NCI-H1436 treated with DMSO at 0.1 percent for 48 hours (cell line): ENCODE measurements at places on chromosomes 12 and 14.
A peak's percentile ranks its signal among the peaks of the same experiment; 100 is the strongest.

DNA sequence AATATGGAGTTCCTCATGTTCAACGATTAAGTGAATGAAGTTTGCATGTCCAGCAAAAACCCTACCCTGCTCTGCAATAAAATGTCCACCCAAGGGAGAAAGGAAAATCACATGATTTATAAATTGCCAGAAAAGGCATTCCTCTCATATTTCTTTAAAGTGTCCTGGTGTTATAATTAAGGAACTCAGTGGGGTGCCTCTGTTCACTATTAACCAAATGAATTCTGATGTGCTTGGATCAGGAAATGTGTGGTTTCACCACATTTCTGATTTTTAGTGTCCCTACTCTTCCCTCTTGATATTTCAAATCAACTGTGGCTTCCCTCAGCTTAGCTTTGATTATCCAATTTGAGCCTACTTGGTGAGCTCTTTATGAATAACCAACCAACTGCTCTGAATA is 208.1 kb downstream of the PHLDA1 start:
- DNase-seq: no peak

GRCh38 chr14:31440280-31440679 is 17.0 kb downstream of the DTD2 start:
- no peak for DNase-seq

DNA sequence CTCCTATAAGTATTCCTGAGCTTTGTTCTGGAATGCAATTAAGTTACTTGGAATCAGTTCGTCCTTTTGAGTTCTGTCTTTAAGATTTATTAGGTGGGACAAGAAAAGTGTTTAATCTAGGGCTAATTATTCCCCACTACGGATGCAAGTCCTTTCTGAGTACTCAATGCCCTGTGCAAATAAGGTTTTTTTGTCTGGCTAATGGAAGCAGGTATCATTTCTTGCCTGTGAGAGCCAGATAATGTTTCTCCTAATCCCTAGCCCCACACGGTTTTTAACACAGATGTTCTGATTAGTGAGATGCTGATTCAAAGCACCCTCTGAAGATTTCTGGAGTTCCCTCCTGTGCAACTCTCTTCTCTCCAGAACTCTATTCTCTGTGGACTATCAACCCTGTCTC is 296.6 kb upstream of the PRICKLE1 start:
- DNase-seq: no peak

DNA sequence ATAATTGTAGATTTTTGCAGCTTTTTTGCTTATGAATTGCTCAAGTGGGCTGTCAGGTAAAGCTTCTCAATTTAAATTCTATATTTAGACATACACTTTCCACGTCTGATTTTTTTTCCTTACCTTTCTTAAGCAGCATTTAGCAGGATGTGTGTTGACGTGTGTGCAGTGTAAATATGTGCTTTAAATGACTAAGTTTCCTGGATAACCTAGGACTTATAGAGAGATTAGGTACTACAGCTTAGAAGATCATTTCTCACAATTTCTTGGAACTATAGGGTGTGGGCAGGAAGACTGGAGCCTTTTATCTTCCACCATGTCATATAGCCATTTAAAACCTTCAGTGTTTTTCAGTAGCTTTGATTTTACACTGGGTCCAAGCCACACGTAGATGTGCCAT is 263.5 kb downstream of the NOVA1 start:
- no peak for DNase-seq

DNA sequence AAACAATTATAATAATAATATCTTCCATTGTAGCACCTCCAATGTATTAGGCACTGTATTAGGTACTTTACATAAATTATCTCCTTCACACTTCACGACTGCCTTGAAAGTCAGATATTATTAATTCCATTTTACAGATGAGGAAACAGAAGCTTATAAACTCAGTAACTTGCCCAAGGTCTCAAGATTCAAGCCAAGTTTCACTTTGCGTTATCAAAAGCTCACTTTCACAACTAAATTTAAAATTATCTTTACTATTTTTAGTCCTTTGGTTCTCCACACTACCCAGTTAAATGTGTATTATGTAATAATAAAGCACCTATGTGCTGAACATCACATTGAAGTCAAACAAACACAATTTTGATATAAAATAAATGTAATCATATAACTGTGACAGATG is 55.8 kb downstream of the NUMB start:
- no peak for DNase-seq

DNA sequence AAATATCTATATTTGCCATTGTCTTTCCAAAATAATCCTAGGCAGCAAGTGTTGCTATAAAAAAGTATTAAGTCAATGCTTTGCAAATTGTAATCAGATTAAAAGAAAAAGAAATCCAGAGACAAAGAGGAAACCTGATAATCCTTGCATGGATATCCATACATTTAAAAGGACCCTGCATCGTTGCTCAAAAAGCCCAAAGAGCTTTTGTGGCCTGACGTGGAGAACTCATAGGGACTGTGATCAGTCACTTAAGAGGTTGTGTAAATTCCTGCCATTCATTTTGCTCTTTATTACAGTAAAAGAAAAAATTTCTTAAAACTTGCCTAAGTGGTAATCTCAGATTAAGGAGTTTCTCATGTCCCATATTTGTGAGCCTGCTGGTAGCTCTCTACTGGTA is 392.6 kb downstream of the C12orf75 start:
- DNase-seq: no peak

DNA sequence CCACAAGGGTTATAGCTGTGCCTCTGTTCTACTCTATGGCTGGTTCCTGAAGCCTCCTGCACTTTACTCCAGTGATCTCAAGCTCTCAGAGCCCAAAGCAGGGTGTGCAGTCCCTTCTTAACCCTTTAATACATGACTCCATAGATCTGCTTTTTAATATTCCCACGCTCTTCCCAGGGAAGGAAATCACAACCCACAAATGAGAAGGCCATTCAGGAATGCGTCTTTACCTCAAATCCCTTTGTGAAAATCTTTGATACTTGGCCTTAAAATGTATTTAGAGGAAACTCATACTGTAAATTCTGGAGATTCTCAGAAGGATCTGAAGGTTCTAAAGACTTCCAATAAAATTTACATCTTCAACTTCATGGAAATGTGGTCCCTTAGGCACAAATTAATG is 17.0 kb downstream of the NID2 start:
- no peak for DNase-seq

DNA sequence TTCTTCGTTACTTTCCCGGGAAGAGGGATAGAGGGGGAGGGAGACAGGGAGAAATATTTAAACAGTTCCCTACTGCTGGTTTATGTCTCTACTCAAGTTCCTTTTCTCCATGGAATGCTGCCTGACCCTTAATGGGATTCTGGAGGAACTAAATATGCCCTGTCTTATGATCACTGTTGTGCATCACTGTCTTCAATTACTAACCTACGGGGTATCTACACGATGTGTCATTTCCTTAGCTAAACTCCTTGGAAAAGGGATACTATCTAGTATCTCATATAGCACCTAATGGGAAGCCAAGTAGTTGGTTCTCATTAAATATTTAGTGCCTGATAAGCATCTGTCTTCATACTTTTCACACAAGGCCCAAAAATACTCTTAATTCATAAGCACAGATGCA is 37.5 kb upstream of the FBLN5 start:
- no peak for DNase-seq

DNA sequence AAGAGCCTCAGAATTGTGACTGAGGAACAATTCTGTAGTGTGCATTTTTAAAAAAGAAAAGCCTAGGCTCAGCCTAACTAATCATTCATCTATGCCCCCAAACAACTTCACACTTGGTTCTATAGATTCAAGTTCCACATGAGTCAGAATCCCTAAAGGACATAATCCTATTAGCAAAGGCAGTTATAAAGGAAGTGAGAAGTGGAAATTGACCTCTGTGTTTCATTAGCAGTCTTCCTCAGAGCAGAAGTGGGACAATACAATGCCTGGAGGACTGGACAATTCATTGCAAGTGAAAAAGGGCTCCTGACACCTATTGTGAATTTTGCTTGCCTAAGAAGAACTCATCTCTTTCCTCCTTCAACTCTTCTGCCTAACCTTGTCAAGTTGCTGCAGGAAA is 222.3 kb downstream of the PTPRO start:
- no peak for DNase-seq

DNA sequence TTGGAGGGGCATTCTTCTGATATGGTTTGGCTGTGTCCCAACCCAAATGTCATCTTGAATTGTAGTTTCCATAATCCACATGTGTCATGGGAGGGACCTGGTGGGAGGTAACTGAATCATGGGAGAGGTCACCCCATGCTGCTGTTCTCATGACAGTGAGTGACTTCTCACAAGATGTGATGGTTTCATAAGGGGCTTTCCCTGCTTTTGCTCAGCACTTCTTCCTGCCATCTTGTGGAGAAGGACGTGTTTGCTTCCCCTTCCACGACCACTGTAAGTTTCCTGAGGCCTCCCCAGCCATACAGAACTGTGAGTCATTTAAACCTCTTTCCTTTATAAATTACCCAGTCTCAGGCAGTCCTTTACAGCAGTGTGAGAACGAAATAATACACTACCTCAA is 382.4 kb downstream of the VRK1 start:
- no peak for DNase-seq

DNA sequence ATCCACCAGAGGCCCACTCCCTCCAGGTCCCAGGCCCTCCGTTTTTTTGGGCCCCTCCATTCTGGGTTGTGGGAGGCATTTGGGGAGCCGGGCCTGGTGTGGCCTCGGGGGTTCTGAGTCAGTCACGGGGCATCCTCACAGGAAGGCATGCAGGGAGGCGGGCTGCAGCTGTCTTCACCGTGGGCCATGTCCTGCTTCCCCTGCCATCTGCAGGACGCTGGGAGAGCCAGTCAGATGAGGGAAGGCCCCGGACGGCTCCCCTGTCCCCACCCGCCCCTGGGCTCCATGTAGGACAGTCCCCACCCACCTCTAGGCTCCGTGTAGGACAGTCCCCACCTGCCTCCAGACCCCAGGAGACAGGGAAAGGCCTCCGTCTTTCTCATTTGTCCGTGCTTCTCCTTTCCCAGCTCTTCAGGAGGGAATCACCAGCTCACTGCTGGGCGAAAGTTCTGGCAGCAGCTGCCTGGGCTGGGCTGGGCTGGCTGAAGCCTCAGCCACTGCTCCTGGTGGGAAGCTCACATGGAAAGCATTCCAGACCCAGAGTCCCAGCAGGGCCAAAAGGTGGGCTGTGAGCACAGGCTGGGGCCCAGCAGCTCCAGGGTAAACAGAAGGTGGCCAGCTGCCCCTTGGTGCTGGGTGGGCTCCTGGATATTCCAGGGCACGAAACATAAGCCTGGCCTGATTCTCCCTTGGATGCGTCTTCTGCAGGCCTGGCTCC is 217.8 kb downstream of the KIF26A start:
- no peak for DNase-seq

DNA sequence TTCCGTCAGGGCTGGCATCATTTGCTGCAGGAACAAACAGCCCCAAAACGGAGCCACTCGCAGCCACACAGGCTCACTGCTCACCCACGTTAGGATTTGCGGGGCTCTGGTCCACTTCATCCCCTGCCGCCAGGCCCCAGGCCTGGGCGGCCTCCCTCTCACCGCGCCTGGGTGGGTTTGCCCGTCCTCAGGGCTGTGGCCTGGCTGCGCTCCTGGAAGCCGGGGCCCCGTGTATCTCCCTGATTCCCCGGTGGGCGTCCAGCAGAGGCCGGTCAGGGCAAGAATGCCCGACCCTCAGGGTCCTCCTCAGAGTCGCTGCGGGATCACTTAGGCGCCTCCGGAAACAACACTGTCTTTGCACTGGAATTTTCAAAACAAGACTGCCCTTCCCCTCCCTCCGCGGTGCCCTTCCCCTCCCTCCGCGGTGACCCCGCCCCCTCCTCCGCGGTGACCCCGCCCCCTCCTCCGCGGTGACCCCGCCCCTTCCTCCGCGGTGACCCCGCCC is 15.7 kb upstream of the FBRSL1 start:
- no peak for DNase-seq

- DNase-seq: no peak
Measured at GRCh38 chr14:64303471-64303917, 9.3 kb upstream of the ESR2 start.

DNA sequence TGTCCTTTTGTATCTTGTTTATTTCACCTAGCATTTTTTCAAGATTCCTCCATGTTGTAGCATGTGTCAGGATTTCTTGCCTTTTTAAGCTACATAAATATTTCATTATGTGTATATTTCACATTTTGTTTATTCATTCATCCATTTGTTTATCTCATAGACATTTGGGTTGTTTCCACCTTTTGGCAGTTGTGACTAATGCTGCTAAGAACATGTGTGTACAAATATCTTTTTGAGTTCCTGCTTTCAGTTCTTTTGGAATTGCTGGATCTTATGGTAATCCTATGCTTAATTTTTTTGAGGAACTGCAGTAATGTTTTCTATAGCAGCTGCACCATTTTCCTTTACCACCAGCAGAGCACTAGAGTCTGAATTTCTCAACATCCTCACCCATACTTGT is 62.4 kb downstream of the SCN8A start:
- DNase-seq: no peak

- DNase-seq: no peak
Measured at GRCh38 chr14:24329736-24330135, 5.1 kb downstream of the ADCY4 start.

DNA sequence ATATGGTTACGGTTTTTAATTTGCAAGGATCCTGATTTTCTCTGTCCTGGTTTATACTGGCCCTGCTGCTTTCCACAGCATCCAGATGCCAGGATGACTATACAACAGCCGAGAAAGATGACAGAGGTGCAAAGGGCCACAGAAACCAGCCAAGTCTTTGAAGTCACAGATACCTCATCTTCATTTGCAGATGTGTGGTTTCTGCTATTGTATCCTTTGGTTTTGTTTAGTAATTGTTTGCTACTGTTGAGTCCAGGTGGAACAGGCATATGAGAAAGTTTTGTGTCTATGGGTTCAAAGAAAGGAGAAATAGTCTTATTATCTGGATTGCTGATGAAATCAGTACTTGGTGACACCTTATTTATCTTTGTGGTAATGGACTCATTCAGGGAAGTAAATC is 17.3 kb upstream of the KLHL42 start:
- no peak for DNase-seq

DNA sequence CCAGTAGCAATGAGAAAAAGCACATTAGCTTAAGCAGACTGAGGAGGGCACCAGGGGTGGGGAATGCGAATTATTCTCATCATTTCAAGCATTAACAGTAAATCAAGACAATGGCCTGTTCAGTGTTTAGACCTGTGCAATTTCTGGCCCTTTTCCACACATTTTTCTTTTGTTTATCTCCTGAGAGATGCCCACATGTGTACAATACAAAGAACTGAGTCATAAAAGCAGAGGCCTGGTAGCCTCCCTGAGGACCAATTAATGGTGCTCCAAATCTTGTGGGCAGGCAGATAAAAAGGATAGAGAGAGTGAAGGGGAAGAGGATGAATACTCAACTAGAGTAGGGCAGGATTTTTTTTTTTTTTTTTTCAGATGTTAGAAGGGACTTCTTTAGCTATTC is 480.8 kb downstream of the RERGL start:
- DNase-seq: no peak

DNA sequence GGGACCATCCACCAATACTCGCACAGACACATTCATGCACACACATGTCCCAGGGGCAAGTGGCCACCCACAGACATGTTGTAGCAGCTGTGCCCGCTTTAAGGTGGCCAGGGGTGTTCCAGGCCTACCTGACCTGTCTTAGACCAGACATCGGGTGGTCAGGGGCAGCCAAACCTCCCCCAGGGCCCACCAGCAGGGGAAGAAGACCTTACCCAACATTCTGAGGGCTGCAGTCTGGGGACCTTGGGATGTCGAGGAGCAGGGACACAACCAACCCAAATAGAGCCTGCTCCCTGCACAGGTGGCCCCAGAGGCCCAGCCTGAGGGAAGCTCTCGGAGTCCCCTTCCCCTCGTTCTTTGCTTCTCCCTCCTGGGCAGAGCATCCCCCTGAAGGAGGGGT is 1.7 kb upstream of the TMEM119 start:
- no peak for DNase-seq

- DNase-seq: peak; percentile 47
Measured at GRCh38 chr12:85872497-85873091, 1.5 kb upstream of the NTS start.

- DNase-seq: no peak
Measured at GRCh38 chr12:19712041-19712440, 272.7 kb downstream of the AEBP2 start.
